CD4-positive, alpha-beta T cell treated with Interleukin-12 subunit alpha and Interleukin-12 subunit beta, for 1 hour (primary cell): ENCODE measurements at places on chromosomes 1 and 21.
A peak's percentile ranks its signal among the peaks of the same experiment; 100 is the strongest.

- peak; percentile 33 for DNase-seq
Measured at GRCh38 chr1:38872401-38873026, 634 bp downstream of the MYCBP start.

GRCh38 chr21:41124641-41125201, 43.2 kb upstream of the BACE2 start:
- DNase-seq = no peak

DNA sequence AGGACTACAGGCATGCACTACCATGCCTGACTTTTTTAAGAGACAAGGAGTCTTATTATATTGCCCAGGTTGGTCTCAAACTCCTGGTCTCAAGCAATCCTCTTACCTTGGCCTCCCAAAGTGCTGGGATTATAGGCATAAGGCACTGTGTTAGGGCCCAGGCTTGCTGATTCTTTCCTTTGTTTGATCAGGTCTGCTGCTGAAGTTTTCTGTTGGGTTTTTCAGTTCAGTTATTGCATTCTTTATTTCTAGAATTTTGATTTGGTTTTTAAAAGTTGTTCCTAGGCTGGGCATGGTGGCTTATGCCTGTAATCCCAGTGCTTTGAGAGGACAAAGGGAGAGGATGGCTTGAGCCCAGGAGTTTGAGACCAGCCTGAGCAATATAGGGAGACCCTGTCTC, 47.9 kb downstream of the C4BPA start:
- no peak for DNase-seq

DNA sequence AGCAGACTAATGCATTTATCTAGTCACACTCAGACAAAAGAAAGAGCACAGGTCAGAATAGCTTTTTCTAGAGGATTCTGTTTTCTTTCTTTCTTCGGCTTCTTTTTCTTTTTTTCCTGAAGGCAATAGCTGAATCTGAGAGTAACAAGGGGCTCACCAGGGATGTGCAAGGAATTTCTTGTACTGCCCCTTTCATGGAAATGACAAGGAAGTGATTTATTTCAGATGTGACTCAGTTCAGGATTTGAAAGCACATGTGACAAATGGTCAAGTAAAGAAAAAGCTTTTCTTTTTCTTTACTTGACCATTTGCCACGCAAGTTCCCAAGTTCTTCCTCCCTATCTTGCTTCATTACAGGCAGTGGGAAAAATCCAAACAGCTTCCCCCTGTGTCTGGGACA, 202.0 kb downstream of the GABPA start:
- DNase-seq = no peak

DNA sequence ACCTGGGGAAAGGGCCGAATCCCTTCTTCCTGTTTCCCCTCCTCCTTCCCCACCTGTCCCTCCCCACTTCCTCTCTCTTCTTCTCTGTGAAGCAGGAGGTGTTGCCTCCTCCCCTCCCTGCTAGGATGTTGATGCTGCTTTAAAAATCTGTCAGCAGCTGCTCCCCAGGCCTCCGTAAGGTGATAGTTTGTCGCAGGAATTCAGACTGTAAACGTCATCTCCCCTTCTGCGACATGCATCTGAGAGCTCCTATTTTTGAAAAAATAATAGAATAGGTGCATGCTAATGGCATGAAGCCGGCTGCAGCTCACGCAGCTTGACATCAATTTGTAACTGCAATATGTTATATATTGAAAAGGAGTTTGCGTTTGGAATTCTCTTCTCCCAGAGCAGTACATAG, 70.1 kb downstream of the KAZN start:
- no peak for DNase-seq

- DNase-seq = no peak
Measured at GRCh38 chr1:65214340-65215027, 66.5 kb downstream of the AK4 start.

DNA sequence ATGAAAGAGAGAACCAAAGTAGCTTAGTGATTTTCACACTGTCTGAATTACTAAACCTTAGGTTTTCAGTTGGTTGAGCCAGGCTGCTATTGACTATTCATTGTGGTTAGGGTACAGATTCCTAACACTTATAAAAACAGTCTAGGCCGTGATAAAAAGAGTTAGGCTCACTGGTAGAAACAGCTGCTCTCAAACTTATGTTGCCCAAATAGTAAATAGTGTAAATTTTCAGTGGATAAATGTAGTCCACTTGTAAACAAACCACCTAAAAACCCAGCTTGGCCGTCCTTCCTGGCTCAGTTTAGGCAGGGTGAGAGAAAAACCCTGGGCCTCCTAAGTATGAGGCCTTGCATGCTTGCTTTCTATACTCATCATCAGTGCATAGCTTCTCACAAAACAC, 34.9 kb downstream of the ARID1A start:
- DNase-seq = no peak

DNA sequence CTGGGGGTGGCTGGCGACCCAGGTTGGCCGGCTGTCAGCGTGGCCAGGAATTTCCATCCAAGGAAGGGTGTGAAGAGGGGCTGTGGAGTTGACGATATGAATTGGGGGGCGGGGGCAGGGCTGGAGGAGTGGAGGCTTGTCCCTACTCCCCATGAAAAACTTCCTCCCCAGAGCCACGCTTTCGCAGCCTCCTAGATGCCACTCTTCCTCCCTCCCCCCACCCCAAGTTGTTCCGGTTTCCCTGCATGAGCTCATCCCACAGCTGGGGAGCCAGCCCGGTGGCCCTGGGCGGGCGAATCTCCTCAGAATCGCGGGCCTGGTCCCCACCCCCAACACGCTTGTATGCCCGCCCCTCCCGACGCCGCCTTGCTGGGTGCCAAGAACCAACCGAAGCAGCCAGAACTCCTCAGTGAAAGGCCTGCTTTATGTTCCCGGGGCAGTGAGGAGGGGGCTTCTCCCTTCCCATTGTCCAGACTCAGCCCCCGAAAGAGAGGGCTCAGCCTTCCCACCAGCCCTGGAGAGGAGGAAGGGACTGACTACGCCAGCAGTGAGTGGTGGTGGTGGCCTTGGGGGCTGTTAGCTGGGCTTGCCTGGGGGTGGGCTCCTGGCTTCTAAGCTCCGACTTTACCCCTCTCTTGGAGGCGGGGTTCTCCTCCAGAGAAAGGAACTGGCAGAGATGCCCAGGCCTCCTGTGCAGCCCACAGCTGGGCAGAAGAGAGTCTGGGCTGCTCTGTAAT, 1.8 kb upstream of the CSMD2 start:
- DNase-seq = no peak

GRCh38 chr1:30757352-30758120, at the start of gene LAPTM5:
Gene LAPTM5, minus strand, starts transcription at chr1:30757774. Its CDS starts 29 bp downstream, at chr1:30757745.
- peak; percentile 70 for DNase-seq

DNA sequence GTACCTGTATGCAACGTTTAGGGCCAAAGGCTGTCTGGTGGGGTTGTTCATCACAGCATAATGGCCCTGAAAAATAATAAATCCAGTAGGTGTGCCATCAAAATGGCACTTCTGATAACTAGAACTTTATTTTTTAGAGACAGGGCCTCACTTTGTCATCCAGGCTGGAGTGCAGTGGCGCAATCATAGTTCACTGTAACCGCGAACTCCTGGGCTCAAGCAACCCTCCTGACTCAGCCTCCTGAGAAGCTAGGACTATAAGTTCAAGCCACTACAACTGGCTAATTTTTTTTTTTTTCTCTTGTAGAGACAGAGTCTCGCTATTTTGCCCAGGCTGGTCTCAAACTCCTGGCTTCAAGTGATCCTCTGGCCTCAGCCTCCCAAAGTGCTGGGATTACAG, 4.7 kb downstream of the SNAPIN start:
- no peak for DNase-seq

GRCh38 chr1:7152655-7153054, 367.4 kb downstream of the CAMTA1 start:
- DNase-seq = no peak

- no peak for DNase-seq
Measured at GRCh38 chr1:89810880-89811279, 10.0 kb upstream of the LRRC8D start.

- DNase-seq = no peak
Measured at GRCh38 chr1:63429281-63429680, 61.9 kb downstream of the ALG6 start.

DNA sequence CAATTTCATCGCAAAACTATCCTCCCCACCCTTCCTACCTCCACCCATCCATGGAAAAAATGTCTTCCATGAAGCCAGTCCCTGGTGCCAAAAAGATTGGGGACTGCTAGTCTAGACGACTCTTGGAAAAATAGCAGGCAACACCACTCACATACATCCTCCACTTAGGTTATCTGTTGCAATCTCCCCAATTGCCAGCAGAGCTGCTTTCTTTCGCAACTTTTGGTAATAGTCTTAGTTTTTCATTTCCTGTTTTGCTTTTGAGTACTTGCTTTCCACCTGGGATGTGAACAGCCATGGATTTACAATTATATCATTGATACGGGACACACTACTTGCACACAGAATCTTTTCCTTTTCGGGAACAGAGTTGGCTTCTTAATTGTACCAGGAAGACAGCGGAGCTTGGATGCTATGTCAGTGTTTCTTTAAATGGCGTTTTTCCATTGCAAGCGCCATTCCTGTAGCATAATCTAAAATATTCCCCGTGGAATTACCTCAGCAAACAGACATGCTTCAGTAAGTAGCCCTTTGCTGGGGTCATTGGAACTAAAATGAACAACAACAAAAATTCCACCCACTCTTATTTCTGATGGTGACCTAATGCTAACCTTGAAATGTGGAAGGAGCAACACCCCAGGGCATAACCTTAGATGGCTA, 183.3 kb upstream of the ADGRL2 start:
- no peak for DNase-seq

GRCh38 chr1:11147197-11147770, 41.9 kb upstream of the ANGPTL7 start:
- no peak for DNase-seq

GRCh38 chr1:109198043-109198695, 15.5 kb upstream of the SARS1 start:
- no peak for DNase-seq

DNA sequence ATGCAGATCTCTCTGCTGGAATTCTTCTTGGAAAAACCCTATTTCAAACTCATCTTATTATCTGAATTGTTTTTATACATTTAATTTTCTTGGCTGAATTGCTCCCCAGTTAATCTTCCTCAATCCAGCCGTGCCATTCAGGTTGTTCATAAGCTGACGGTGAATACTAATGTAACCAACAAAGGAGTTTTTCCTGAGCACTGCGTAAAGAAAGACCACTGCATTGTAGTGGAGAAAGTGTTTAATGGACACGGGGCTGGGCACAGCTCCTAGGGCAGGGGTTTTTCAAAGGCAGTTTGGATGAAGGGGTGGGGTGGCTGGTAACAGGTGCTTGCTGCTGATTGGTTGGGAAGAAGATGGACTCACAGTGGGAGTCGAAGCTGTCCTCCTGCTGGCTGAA, 820.3 kb downstream of the ADGRL2 start:
- no peak for DNase-seq

GRCh38 chr21:15051644-15052458, 12.9 kb downstream of the NRIP1 start:
- DNase-seq = no peak

GRCh38 chr1:236733653-236734052, 47.4 kb downstream of the ACTN2 start:
- no peak for DNase-seq

GRCh38 chr21:38831526-38832467, 26.1 kb downstream of the ETS2 start:
- peak; percentile 62 for DNase-seq

GRCh38 chr1:6496365-6496721, 4.9 kb upstream of the PLEKHG5 start:
- no peak for DNase-seq
